ENCODE measurements at places on chromosomes 3 and 15.

GRCh38 chr15:85412066-85412465 lies 31.7 kb downstream of the AKAP13 start:
- DNase-seq, result no peak

DNA sequence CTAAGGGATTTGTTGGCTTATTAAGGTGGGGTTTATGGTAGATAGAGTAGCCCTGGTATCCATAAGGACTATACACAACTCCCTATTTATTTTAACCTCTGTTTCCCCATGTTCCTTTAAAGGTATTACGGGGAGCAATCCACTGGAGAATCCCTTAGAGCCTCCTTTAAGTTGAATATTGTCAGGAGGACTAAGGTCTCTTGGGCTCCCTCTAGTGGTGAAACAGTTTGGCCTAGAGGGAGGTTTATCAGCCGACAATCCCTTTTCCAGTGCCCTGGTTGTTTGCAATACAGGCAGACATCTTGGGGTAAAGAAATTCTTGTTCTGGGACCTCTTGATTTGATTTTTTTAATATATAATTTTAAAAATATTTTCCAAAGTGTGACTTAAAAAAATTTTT lies 12.9 kb downstream of the OPA1 start:
- DNase-seq, result no peak

DNA sequence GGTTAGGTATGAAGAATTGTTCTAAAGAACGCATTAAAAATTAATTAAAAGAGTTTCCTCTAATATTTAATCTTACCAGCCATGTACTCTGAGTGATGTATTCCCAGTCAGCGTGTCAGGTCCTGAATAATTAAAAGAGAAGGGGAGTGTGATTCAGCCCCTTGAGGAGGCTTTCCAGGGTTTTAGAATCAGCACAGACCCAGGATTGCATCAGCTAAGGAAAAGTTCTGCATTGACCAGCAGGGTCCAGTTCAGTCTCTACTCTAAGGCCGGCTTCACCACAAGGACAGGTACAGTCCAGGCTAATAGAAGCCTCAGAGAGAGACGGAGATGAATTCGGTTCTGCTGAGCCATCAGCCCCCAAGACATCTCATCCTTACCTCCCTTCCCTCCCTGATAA lies 499.5 kb upstream of the PROK2 start:
- DNase-seq, result no peak

DNA sequence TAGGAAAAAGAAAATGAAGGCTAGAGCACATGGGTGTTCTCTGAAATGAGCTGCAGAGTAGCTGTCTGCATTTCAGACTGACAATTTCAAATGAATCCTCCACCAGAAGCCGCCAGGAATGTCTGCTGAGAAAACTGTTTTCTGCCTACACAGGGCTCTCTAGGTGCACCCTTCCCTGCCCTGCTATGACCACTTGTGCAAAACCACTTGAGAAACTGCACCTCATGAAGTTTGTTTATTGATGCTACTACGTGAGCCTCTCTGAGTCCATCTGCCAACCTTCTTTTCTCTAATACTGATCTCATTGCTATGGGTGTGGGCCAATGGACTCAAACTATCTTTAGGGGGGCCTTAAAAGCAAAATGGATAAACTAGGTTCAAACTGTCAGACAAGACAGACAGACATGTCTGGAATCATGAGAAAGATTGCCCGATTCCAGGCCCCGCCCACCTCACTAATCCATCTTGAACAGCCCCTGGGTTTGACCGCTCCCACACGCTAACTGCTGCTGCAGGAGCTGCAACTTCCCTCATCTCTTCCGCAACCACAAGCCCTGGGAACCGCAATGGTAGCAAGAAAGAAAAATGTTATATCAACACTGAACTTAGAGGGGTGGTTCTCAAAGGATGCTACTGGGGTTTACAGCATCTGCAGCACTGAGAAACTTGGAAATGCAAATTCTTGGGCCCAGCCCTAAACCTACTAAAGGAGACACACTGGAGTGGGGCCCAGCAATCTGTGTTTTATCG lies 9.0 kb upstream of the CD47 start:
- no peak for DNase-seq

DNA sequence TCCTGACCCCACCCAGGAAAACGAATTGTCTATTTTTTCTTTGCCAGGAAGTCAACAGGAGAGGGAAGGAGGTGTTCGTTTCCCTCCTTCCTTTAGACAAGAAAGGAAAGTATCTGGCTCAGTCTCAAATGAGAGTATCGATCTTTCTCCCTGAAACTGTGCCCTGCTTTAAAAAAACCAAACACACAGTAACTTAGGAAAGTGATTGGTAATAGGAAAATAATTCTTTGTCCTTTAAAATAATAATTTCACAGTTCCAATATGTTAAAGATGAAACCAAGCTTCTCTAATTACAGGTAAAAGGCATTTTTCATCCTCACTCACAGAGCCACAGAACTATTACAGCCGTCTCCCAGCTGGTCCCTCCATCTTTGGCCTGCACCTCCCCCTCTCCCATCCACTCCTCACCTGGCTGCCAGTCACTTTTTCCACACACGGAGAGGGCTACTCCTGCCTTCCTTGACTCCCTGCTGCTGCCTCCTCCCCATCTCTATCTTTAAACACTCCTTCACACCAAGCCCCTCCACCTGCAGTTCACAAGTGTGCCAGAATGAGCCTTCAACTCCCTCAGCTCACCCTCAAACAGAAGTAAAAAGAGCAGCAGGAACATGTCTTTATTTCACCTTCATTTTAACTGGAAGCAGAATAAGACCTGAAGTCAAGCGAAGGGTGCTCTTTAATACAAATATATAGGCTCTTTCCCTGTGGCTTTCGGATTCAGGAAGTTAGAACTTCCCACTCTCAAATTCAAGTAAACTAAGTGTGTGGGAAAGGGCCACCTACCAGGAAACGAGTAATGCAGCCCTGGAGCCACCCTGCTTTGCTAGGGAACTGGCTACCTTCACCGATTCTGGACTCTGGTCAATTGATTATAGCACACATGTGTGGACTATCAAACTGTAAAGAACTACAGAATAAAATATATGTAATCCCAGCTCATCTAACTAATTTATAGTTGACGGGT lies 116.4 kb downstream of the SENP2 start:
- no peak for DNase-seq

GRCh38 chr15:74809956-74810355 lies 2.7 kb upstream of the LMAN1L start:
- no peak for DNase-seq

DNA sequence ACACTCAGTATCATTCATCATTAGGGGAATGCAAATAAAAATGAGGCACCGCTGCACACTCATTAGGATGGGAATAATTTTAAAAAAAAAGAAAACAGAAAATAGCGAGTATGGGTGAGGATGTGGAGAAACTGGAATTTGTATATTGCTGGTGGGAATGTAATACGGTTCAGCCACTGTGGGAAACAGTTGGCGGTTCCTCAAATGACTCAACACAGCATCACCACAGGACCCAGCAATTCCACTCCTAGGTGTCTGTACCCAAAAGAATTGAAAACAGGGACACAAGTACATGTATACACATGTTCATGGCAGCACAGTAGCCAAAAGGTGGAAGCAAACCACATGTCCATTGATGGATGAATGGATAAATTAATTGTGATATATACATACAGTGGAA lies 35.2 kb upstream of the RFTN1 start:
- DNase-seq, result no peak

DNA sequence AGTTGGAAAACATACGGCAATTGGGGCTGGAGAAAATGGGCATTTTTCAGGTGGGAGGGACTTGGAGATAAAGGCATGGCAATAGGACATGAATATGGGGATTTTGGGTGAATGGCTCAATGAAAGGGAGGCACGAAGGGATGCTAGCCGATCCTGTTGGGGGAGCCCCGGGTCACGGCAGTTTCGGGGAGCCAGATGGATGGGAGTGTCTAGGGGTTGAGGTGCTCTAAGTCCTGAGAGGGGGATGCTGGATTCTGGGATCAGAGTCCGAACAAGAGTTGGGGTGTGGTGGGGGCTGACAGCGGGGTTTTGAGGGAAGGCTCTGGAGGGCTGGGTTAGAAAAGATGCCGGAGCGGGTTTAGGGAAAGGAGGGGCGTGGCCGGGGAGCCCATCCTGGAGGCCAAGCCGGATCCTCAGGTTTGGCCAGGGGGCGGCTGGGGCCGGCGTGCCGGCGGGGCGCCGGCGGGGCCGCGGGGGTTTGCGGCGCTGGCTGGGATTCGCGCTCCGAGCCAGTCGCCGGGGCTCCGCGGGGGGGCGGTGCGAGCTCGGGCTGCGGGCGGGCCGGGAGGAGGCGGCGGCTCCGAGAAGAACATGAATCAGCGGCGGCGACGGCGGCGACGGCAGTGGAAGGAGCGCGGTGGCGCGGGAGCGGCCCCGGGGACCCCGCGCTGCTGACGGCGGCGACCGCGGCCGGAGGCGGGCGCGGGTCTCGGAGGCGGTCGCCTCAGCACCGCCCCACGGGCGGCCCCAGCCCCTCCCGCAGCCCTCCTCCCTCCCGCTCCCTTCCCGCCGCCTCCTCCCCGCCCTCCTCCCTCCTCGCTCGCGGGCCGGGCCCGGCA lies at the start of gene TYRO3:
Gene TYRO3, plus strand, starts transcription at position 813 of the 839 bp plus-strand sequence. CDS start 46 bp downstream, outside the sequence.
- peak; percentile 28 for DNase-seq

GRCh38 chr15:90031231-90031791 lies 30.2 kb downstream of the ZNF710 start:
- DNase-seq, result no peak

DNA sequence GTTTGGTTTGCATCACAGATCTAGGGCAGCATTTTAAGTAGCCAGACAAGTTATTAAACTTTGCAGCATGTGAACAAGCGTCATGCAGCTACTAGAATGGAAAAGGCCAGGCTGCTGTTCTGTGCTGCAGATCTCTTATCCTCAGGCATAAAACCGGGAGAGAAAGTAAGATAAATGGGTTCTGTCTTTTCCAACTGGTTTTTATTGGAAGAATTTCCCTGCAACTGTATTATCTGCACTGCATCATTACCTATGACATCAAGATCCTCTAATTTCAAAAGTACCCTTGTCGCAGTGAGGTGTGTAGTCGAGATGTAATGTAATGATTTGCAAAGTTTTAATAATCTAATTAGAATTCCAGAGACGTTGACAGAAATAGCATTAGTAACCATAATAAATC lies 240.3 kb downstream of the FEZF2 start:
- DNase-seq, result no peak

DNA sequence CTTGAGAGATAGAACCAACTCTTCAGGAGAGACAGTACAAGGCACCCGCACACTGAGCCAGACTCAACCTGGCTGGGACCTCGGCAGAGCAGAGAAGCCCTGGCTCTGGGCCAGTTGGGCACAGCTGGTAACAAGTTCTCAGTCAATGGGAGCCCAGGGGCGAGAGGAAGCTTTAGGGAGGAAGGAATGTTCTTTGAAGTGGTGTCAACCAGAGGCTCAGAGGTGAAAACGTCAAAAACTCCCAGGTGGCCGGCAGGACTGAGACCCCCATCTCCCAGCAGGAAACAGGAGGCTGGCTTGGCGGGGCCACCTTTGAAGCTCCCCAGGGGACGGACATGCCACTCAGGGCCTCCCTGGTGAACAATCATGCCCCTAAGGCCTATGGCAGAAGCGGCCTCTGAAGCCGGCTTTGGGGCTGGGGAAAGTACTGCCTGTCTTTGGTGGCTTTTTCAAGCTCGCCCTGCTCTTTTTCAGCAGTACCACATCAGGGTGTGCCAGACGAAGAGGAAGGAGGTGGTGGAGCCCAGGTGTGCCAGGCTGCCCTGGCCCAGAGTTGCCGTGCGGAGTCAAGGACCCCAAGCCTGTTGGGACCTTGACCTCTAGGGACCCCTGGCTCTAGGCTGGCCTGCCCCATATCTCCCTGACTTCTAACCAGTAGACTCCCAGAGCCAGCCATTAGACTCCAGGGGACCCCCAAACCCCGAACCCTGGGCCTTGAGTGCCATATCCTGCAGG lies 16.7 kb upstream of the TBC1D21 start:
- DNase-seq, result no peak

DNA sequence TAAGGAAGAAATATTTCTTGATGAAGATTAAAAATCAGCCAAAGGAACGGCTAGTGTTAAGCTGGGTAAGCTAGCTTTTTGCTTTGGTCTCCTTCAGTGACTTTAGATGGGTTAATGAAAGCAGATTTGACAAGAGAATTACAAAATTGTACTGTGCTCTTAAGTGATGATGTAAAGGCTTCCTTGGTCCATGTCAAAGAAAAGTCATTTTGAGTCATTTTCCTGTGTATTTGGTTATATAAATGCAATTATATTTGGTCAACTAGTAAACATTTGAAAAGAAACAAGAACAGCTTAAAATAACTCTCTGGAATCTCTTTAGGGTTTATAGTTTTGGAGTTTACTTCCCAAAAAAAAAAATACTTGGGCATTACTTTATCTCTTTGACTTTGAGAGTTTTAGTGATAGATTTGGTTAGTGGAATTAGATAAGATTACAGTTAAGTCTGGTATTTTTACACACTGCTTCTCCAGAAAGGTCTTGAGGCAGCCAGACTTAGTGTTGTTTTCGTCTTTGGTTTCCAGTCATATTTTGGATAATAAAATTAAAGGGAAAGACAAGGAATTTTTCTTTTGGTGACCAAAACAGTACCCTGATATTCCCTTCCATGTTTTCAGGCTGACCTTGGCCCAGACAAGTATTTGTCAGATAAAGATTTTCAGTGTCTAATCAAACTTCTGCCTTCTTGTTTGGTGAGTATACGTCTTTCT lies 42.3 kb downstream of the PDHB start:
- DNase-seq, result no peak

DNA sequence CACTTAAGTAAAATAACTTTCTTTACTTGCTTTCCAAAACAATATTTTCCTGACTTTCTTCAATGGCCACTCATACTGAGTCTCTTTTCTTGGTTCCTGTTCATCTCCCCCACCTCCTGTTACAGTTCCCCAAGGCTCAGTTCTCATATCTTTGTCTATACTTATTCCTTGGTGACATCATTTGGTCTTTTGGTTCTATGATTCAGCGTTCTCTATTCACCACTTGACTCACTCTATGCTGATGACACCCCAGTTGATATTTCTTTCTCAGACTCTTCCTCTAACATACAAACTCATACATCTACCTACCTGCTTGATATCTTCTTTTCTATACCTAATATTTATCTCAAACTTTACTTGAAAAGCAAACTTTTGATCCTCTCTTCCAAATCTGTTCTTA lies 85.0 kb upstream of the P3H2 start:
- DNase-seq, result no peak

DNA sequence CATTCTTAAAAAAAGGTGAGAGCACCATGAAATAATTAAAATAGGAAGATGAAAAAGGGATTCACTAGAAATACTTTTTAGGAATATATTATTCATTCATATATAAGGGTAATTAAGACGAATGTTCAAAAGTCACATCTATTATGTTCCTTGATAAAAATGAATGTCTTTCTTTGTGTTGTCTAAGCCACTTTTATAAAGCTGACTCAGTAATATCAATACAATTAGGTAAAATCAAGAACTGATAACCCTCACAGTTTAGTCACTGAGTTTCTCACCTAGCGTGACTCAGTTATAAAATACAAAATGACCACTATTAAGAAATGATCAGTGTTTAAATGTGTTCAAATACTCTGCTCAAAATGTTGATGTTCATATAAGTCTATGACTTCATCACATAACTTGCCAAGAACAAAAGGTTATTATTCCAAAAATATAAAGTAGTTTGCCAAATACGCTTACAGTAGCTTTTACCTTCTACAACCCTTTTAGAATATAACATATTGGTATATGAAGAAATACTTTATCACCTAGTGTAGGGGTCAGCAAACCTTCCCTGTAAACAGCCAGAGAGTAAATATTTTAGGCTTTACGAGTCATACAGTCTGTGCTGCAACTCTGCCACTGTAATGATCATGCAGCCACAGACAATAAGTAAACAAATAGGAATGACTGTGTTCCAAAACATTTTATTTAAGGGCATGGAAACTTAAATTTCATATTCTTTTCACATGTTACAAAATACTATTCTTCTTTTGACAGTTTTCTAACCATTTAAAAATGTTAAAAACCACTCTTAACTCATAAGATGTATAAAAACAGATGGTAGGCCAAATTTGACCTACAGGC lies 369.8 kb downstream of the TBC1D5 start:
- DNase-seq, result no peak

Measured in tibial nerve (tissue), 4 donors.